Glomerular endothelial cell (primary cell): ENCODE measurements at places on chromosomes 13 and 19.

DNA sequence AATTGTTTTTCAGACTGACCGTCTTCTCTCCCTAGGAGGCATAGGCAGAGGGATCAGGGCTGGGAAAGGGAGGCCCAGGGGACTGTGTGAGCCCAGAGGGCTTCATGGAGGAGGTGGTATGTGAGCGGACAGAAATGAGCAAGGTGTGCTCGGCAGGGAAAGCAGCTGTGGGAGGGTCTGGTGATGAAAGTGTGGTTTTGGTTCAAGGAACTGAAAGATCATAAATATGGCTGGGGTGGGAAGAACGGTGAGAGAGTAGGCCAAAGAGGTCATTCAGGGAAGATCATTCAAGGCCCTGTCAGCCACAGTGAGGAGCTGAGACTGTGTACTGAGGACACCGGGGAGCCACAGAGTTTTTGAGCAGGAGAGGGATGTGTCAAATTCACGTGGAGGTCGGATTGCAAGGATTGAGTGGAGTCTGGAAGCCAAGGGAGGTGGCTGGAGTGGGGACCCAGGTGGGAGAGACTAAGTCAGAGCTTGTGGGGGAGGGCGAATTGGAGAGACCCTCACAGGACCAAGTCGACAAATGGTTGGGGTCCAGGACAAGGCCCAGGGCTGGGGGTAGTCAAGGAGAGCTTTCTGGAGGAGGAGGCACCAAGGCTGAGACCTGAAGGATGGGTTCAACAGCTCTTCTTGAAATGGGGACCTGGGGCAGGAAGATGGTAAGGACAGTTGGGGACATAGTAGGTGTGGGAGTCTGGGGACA, 7.6 kb downstream of the PLD3 start:
- no peak for DNase-seq

- no peak for DNase-seq
These were observed 19.9 kb downstream of the GAS6 start for GRCh38 chr13:113843864-113844556.

DNA sequence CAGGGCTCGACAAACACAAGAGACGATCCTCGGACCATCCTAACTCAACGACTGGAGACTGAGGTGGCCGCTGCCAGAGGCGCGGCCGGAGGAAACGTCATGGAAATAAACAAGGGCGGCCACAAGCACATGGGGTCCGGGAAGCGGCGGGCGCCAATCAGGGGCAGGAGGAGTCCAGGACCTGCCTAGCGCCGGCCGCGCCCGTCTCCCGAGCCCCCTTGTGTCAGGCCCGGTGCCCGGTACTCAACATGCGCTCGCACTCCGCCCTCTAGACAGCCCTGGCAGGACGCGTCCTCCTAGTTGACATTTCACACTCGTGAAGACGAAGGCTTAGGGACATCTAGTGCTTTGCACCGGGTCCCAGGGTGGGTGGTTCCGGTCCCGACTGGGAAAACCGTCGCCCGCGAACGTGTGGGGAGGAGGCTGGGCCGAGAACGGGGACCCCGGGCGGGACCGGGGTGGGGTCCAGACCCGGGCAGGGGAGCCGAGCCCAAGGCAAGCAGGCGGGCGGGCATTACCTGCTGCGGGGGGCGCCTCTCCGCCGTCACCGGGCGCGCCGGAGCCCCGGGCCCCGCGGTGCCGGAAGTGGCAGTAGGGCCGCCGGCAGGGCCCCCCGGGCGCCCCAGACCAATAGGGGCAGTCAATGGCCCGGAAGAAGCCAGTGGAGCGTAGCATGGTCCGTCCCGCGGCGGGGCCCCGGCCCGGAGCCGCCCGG, 442 bp downstream of the REXO1 start:
- DNase-seq: no peak

- DNase-seq: no peak
These were observed 2889.6 kb upstream of the PCDH20 start for GRCh38 chr13:64305246-64305645.

- DNase-seq: no peak
These were observed 13.5 kb upstream of the FKRP start for GRCh38 chr19:46732172-46732938.

DNA sequence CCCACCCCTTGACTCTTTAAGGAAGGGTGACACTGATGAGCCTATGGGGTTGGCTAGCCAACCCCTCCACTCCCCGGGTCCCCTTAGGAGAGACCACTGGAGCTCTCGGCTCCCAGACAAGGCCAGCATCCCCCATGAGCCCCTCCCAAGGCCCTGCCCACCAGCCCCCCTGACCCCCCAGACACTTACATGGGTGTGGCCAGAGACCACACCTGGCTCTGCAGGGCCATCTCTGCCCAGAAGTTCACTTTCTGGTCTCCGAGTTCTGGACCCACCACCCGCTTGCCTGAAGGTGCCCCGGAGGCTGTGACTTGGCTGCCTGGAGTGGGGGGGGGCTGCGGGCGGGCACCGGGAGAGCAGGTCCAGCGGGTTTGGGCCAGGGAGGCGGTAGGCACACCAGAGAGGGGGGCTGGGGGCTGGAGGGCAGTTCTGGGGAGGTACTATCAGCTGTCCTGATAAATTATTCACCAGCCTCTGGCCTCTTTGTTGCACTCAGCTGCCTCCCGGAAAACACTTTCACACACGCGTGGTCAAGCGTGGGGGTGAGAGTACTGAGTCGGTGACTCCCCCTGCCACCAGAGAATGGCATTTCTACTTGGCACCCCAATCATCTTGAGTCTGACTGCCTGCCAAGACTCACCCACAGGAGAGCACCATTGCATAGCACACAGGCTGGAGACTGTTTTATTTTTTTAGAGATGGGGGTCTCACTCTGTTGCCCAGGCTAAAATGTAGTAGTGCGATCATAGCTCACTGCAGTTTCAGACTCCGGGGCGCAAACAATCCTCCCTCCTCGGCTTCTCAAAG, at the start of gene PALM3:
PALM3 (minus strand) TSS at position 326 of the 807 bp plus-strand sequence; CDS start at position 230, 96 bp downstream.
- no peak for DNase-seq

- DNase-seq: no peak
These were observed 310.8 kb downstream of the SLC7A1 start for GRCh38 chr13:29284726-29285125.

- DNase-seq: no peak
These were observed 508 bp downstream of the ZBTB7A start for GRCh38 chr19:4066176-4066606.

DNA sequence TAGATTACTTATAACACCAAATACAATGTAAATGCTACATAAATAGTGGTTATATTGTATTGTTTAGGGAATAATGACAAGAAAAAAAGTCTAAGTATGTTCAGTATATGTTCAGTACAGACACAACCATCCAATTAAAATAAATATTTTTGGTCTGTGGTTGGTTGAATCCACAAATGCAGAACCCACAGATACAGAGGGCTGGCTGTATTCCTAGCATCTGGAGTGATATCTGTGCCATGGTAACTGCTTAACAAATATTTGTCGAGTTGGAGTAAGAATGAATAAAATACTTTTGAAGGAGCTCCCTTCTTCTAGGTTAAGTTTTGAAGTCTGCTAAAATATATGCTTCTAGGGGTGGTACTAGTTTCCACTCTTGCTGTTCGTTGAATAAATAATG, 241.0 kb downstream of the KLF5 start:
- no peak for DNase-seq

DNA sequence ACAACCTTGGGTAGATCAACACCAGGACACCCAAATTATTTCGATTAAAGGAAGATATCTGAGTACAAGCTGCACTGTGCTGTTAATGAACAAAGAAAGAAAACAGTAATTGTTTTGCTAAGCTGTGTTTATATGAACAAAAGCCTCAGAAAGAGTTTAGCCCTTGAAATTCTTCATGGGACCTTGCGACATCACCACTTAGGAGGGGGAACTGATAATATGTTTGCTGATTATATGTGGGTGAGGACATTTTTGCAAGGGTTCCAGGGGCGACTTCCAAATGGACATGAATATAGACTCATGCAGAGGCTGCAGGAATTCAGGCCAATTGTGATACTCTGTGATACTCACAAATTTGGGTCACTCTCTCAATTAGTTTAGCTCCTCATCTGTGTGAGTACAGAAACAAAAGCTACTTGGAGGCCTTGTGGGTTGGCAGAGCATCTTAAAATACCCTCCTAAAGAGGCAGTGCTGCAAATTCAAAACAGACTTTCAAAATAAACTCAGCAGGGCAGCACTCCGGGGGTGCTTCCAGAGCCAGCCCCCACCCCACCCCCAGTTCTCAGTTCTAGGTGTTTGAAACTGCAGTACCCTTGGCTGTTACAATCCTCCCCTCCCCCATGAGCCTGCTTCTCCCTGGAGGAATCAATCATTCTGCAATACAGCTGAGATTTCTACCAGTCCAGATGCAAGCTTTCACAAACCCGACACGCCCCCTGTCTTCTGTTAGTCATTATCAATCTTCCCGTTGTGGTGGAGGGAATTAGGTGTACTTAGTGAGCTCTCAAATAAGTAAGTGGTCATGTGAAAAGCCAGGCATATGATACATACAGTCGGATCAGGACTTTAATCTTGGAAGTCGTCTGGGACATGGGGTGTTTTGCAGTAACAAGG, 97.0 kb upstream of the MBNL2 start:
- DNase-seq: no peak

DNA sequence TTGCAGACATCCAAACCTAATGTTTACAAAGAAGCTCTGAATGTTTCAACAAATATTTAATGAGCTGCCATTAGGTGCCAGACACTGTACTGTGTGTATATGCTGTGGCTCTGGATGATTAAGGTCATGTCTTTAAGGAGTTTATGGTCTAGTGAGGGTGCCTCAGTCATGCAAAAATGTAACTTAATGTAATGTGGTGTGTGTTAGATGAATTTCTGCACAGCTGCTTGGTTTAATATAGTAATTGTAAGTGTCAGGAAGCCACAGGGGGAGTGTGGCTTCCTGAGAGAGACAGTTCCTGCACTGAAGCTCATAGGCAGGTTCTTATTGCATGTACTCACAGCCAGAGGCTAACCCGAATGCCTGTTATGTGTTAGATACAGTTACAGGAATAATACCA, 43.3 kb downstream of the SPATA13 start:
- no peak for DNase-seq

DNA sequence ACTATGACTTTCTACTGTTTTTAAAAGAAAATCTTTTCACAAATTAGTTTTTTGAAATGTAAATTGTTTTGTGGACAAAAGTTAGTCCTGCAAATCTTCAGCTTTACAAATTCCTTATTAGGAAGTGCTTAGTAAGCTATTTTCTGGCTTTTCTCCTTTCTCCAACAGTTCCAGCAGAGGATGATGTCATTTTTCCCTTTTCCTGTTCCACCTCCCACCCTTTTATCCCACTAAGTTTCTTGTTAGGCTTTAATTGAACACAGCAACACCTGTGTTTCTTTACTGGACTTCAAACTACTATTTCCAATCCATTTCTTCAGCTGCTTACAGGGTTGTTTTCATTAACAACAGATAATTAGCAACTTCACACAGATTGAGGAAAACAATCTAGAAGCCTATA, 389.2 kb downstream of the NDFIP2 start:
- peak; percentile 10 for DNase-seq

- DNase-seq: no peak
These were observed 71.2 kb downstream of the MYO16 start for GRCh38 chr13:108700422-108701170.

- DNase-seq: no peak
These were observed 1.9 kb downstream of the PTPRS start for GRCh38 chr19:5338656-5339197.

DNA sequence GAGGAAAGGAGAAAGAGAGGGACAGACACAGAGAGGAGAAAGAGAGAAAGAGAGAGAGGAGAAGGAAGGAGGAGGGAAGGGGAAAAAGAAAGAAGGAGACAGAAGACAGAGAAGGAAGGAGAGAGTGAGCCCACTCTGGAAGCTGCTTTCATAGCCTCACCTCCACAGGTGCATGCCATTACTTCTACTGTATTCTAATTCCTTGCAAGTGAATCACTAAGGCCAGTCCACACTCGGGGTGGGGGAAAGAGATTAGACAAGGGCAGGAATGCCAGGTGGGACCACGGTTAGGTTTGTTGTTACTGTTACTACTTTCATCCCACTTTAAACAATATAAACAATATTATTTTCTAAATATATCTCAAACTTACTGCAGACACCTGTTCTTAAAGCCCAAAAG, 684.5 kb upstream of the ARGLU1 start:
- no peak for DNase-seq

DNA sequence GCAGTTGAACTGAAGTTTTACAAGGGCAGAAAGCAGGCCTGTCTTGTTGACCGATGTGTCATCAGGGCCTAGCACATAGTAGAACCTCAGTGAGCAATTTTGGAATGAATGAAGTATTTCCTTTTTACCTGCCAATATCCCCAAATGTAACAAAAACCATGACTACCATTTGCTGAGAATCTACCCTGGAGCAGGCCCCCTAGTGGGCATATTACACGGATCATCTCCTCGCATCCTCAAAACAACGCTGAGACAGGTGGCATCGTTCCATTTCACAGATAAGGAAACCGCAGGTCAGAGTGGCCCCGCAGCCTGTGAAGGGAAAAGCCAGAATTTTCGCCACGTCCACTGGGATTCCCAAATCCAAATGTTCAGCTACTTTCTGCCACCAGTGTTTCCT, 77.9 kb downstream of the CACNA1A start:
- DNase-seq: no peak

GRCh38 chr13:112583592-112584277, 4.2 kb downstream of the TUBGCP3 start:
- DNase-seq: no peak

DNA sequence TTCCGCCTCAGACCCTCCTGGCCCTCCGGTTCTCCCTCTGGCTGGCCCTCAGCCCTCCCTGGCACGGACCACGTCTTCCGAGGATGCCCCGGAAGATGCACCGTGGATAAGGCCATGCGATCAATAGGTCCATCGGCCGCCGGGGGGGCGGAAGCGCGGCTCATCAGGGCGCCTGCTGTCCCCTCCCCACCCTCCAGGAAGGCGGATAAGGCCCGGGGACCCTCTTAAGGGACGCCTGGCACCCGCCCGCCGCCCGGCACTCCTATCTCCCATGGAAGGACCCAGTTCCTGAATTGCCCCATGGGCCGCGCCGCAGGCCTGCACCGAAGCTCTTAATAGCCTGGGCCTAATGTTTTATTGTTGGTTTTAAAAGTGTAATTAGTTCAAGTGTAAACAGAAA, 46.2 kb upstream of the TCF3 start:
- DNase-seq: no peak
